Omental fat pad (tissue), 4 donors: ENCODE measurements at places on chromosomes 4 and X. TPM values are rescaled to one million over a fixed set of nuclear protein-coding genes. Genes with fewer than 3 reads are reported as not detected.

PLK4 gene
- total RNA-seq = 1.4 TPM

TRIM2 gene
- 25.5 TPM for total RNA-seq

ADH6 gene
- 0.19 TPM for total RNA-seq

TMEM164 gene
- 24.6 TPM for total RNA-seq
